Activated CD4-positive, alpha-beta T cell treated with anti-CD3 and anti-CD28 coated beads for 48 hours (primary cell): ENCODE measurements at places on chromosomes 4 and X.
A peak's percentile ranks its signal among the peaks of the same experiment; 100 is the strongest.

DNA sequence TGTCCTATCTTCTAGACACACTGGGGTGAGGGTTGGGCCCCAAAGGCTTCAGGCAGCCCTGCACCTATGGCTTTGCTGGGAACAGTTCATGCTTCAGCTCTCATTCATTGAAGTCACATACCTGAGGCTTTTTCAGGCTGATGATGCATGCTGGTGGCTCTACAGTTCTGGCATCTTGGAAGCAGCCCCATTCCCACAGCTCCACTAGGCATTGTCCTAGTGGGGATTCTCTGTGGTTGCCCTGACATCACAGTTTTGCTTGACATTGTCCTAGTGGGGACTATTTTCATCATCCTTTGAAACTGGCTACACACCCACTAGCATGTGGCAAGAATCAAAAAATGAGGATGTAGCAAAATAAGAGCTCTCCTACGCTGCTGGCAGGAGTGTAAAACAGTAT is 37.7 kb upstream of the C4orf17 start:
- no peak for DNase-seq

GRCh38 chr4:183183906-183184535 is 85.0 kb downstream of the WWC2 start:
- no peak for DNase-seq

- no peak for DNase-seq
These were observed 49.6 kb downstream of the CHRDL1 start for GRCh38 chrX:110746014-110746413.

GRCh38 chrX:108347800-108348199 is 90.4 kb downstream of the COL4A6 start:
- no peak for DNase-seq

DNA sequence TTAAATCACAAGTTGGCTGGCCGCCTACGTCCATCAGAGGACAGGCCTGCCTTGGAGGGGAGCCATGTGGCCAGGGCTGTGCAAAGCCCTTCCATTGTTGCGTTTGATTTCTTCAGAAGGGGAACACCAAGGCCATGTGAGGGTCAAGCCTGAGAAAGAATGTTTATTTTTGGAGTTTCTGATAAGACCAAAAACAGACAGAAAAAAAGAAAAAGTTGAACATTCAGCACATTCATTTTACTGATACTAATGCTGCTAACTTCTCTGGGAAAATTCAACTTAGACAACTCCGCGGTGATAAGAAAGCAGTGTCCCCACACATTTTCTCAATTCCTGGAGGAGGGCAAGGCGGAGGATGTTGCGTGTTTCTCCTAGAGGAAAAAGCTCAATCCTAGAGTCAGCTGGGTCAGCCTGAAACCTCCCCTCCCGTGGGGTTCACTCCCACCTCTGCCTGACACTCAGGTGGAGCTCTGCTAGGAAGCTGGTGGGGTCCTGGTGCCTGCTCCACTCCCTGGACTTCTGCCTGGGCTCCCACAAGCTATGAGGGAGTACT is 63.5 kb downstream of the ANAPC4 start:
- DNase-seq, result no peak

DNA sequence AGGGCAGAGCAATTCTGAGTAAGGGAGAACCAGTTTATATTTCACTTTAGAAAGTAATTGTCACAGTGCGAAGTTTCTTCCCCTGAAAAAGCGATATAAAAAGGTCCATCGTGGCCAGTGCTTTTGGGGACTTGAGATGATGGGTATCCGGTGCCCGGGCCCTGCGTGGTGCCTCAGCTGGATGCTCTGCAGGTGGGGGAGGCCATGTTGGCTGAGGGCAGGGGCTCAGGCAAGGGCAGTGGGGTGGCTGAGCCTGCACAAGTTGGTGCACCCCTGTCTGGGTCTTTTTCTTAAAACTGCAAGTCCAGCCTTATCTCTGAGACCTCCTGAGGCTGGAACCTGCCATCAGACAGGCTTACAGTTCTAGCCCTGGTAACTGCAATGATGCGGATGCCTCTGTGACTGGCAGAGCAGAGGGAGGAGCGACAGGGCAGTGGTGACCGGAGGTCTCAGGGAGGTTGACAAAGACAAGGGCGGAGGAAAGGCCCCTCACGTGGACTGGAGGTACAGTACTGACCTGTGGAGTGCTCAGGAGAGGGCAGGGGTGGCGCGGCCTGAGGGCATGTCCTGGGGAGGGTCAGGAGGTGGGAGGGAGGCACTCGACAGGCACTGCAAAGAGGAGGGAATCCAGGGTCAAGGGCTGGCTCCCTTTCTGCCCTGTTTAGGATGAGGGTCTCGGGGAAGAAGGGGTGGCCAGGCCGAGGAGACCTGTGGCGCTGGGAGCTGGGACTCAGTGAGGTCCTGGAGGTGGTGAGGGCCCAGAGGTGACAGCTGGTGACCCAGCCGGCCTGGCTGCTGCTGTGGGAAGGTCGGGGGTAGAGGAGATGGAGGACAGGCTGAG is 1.8 kb downstream of the RGS12 start:
- DNase-seq, result no peak

GRCh38 chr4:36676139-36677050 is 395.0 kb downstream of the DTHD1 start:
- DNase-seq, result no peak

DNA sequence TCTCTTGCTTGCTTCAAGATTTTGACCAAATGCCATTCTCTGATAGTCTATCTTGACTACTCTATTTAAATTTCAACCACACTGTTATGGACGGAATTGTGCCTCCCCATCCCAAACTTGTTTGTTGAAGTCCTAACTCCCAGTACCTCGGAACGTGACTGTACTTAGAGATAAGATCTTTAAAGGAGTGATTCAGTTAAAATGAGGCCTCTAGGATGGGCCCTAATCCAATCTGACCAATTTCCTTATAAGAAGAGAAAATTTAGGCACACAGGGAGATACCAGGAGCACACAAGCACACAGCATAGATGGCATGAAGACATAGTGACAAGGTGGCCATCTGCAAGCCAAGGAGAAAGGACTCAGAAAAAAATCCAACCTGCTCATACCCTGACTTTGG is 269.9 kb downstream of the KCNIP4 start:
- DNase-seq, result no peak

- DNase-seq, result no peak
These were observed 17.5 kb downstream of the RBMX2 start for GRCh38 chrX:130419263-130419662.

DNA sequence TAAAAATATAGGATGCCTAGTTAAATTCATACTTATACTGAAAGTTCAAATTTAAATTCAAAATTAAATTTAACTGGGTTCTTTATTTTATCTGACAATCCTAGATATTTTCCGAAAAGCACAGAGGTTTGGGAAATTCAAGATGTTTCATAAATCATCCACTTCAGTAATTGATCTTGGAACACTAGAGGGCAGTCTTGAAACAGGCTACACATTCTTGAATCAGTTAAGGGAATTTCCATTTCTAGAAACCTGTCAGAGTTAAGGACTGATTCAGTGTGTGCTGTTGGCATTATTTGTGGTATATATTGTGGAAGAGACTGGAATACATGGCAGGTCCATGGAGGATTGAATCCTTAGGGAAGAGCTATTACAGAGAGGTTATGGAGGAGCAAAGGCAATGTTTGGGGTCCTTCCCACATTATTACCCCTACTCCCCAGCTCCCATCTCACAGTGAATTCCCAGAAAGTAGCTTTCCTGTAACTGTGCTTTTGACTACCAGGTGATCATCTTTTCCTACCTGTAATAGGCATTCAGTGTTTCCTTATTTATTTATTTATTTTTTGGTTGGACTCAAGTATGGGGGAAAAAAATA is 92.9 kb downstream of the EGF start:
- no peak for DNase-seq

DNA sequence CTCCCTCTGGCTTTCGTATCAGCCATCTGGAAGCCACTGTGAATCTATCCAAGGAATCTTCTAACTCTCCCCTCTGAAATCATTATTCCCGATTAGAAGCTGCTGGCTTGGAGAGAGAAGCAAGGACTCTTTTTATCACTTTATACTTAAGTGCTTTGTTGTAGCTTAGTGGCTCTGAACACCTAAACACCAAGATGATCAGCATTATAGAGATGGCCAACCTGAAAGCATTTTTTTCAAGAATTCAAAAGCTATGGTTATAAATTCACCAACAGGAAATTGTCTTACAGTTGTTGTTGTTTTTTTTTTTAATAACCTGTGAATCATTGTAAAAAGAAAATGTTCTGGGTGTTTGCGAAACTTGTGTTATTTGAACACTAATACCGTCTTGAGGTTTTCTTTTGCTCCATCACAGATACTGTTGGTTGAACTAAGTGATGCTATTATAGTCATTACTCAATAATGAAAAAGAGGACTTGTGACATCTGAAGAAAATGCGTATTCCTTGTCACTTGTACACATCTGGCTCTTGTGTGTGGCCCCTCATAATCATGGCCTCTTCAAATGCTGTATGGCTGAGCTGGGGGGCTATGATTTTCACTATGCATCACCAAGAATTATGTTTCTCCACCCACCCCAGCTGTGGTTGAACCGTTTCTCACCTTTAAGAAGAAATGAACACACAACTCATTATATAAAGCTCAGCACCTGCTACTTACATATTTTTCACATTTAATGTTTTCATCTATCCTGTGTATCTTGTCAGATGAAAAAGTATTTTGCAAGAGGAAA is 11.8 kb upstream of the SMIM43 start:
- no peak for DNase-seq

DNA sequence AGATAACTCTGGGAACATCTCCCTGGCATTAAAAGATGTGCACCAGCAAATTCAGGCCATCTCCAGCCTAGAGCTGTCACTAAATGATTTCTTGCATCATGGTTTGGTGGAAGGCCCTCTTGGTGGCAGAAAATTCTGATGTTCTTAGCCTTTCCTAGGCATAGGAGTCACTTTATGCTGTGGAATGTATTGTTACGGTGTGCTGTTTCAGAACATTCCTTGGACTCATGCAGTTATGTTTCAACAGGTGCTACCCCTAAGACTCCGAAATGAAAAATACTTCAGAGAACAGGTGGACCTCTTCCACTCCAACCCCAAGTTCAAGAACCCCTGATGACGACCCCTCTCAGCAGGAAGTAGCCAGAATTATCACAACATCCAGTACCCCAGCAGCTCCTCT is 20.3 kb upstream of the PAPSS1 start:
- no peak for DNase-seq

DNA sequence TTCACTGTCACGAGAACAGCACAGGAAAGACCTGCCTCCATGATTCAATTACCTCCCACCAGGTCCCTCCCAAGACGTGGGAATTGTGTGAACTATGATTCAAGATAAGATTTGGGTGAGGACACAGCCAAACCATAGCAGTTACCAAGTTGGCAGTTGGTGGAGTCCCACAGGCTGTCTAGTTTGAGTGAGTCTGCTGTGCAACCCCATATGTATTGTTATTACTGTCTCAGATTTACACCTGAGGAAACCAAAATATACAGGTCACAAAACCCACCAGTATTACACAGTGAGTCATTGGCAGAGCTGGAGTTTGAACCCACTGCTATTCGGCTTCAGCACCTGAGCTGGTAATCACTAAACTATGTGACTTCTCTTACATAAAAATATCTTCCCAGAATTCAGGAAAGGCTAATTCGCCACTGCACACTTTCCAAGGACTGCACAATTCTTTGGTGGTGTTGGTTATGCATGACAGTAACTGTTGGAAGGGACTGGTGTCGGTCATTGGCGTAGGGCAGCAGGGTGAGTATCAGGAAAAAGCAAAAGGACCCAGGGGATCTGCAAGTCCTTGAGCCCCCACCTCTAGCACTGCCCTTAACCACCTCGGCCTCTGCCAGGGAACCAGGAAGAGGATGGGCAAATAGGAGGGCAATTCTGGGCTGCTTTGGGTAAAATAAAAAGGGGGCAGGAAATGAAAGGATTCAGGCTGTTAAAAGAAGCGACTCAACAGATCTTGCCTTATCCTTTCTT is 110.1 kb downstream of the USP46 start:
- no peak for DNase-seq

GRCh38 chr4:120452001-120452400 is 385.4 kb upstream of the MAD2L1 start:
- no peak for DNase-seq

DNA sequence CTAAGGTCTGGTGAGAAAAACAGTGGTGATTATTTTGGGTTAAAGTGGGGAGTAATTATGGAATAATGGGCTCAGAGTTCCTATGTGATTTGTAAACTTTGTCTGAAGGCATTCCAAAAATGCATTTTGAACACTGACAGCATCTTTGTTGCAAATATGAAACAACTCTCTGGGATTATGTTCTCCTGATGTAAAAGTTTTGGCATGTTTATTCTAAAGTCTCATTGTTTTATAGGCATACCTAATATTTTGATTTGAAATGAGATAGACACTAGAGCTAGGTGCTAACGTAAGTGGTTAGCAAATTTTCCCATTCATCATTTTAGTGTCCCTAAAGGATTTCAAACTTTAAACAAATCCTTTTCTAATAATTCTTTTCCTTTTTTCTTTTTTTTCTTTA is 140.9 kb upstream of the ANXA3 start:
- DNase-seq, result no peak

DNA sequence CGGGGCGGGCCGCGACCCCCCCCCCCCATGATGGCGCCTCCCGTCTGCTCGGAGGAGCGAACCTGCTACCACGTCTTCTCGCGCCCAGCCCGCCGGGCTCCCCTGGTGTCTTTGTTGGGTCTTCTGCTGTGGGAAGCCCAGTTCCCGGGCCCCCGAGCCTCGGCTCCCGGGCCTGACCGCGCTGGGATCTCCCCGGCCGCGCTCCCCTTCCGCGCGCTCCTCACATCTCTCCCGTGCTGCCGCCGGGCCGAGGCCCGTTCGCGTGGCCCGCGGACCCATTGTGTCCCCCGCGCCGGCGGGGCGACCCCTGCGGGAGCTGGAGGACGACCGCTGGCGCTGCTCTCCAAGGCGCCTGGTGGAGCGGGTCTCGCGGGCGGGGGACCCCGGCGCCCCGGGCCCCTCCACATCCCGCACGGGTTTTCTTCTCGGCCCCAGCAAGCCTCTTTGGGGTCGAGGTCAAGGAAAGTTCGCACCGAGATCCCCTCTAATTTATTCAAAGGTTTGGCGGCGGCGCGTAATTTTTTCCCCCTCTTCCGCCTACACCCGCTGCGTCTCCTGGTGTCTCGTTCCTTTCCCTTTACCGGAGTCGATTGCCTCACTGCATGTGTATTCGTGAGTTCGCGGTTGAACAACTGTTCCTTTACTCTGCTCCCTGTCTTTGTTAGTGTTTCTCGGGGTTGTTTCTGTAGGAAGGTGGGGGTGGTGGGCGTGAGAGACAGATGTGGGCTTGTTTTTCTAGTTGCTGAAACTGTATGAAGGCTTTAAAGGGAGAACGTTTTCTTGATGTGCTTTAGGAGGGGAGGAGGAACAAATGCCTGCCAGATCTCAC is 770 bp downstream of the SMAD1 start:
- DNase-seq, result peak; percentile 82

- no peak for DNase-seq
These were observed 13.6 kb downstream of the RGS12 start for GRCh38 chr4:3306450-3306849.

DNA sequence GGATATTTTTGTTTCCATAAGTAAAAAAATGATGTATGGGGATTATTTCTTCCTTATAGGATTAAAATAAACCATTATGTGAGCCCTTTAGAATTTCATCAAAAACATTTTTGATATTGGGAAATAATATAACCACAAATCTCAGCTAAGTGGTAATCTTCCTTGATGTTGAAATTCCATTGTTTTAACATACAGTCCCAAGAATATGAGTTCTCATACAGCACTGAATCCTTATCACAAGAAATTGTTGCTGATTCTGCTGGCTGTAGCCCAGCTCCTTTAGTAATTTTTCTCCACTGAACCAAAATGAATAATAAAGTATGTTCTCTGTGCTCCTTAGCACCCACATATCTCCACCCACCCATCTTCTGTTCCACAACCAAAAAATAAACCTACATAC is 41.9 kb upstream of the FAM47B start:
- no peak for DNase-seq

- no peak for DNase-seq
These were observed 1851.7 kb upstream of the IGFBP7 start for GRCh38 chr4:58961925-58962324.
